ENCODE measurements at places on chromosomes 1 and 21.

DNA sequence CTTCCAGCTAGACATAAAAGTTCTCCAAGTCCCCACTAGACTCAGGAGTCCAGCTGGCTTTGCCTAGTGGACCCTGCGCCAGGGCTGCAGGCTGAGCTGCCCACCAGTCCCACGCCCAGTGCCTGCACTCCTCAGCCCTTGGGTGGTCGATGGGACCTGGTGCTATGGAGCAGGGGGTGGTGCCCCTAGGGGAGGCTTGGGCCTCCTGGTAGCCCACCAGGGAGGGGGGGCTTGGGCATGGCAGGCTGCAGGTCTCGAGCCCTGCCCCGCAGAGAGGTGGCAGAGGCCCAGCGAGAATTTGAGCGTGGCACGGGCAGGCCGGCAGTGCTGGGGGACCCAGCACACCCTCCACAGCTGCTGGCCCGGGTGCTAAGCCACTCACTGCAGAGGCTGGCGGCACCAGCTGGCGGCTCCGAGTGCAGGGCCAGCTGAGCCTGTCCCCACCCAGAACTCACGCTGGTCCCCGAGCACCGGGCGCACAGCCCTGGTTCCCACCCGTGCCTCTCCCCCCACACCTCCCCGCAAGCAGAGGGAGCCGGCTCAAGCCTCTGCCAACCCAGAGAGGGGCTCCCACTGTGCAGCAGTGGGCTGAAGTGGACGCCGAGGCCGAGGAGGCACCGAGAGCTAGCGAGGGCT, 30.2 kb upstream of the GBP5 start:
- no peak for DNase-seq

DNA sequence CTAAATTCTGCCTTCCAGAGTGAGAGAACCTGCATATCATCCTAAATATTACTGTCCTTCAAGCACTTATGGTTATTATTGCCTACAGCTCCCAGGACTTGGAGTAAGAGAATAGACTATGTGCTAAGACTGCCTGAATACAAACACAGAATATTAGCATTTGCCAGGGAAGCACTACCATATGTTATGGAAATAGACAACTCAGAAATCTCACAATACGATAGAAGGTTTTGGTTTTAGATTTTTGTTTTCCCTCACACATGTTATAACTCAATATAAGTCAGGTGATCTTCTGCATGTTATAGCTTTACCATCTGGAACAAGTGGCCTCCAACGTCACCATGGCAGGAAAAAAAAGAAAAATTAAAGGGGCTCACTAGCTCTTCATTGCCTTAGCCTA, 413.9 kb downstream of the LRRIQ3 start:
- DNase-seq: no peak

GRCh38 chr1:206850401-206850800, 15.0 kb upstream of the IL20 start:
- no peak for DNase-seq

- no peak for DNase-seq
Observed at GRCh38 chr21:41530366-41530765, 22.4 kb upstream of the TMPRSS2 start.

DNA sequence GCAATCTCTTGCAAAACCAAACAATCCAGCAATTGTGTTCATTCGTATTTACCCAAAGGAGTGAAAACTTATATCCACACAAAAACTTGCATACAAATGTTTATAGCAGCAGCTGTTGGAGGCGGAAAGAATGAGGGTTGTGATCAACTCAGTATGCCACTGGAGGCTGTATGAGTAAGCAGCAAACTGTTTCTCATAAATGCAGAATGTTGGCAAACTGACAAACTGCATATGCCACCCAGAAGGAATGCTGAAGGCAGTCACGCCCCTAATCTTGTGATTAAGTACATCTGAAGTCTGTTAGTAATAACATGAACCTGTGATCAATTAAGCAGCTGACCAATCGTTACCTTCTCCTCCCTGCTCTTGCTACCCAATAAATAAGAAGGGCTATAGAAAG, 60.5 kb upstream of the CR2 start:
- no peak for DNase-seq
